H4 (cell line): ENCODE measurements at places on chromosomes 16 and 17. TPM values are rescaled to one million over a fixed set of nuclear protein-coding genes. Genes with fewer than 3 reads are reported as not detected.

GRCh38 chr16:71520550-71520949 lies 5.7 kb upstream of the CHST4 start:
- DNase-seq, result no peak

DNA sequence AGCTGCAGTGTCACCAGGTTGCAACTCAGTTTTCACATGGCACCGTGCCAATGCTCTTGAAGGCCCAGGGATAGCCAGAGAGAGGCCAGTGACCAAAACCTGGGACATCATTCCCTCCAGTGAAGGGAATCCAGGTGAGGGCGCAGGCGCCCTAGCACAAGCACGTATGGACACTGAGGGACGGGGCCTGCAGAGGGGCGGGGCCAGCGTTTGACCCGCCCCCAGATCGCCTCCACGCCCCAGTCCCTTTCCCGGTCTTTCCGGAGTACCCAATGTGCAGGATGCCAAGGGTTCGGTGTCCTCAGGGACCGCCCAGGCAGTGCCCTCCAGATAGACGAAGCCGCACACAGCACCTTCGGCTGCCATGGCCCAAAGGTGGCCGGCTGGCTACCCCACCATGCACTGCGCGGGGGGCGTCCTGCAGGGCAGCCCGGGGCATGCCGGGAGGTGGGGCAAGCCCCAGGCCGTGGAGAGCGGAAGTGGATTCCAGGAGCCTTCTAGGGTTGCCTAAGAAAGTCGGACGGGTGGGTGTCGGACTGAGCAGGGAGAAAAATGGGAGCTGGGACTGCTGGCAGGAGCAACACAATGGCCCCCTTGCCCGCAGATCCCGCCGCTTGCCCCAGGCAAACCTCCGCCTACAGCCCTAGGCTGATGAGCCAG lies 4.6 kb downstream of the SLC12A4 start:
- no peak for DNase-seq

DNA sequence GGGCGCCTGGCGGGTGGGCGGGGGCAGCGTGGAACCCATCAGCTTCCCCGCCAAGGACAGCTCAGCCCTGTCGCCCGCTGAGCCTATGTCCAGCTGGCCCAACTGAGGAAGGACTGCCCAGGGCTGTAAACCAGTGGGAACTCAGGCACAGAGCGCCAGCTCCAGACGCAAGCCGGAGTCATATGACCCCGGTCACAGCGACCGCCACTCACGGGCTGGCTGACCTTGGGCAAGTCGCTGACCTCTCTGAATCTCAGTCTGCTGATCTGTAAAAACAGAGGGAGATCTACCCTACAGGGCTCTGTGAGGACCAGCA lies 170.0 kb downstream of the C16orf78 start:
- DNase-seq, result no peak

DNA sequence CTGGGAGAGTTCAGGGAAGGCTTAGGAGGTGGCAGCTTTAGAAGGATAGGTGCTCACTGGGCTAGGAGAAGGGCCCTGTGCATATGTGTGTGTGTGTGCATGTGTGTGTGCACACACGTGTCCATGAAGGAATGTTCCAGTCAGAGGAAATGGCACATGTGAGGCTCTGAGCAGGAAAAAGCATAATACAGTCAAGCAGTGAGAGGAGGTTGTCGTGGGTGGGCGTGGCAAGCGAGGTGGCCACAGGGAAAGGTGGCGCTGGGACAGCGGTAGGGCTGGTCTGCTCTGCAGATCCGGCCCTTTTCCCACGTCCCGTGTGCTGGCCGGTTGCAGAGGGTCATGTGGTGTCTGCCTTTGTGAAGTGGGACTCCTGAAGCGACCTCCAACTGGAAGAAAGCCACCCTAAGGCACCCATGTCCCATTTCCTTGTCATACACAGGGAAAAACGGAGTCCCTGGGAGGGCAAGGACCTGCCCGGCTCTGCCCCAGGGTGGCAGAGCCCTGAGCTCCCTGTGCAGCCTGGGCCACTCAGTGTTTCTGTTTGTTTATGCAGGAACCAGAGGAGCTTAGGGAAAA lies 40.1 kb downstream of the NT5M start:
- DNase-seq, result no peak

Gene PNMT
- not detected in 2 replicates for total RNA-seq
